ENCODE measurements at places on chromosomes 5 and 9.

GRCh38 chr5:139271201-139272027, 22.1 kb upstream of the MATR3 start:
- DNase-seq = no peak

- no peak for DNase-seq
Measured at GRCh38 chr5:173028811-173029327, 27.3 kb upstream of the CREBRF start.

GRCh38 chr9:81596679-81597418, 92.5 kb downstream of the TLE1 start:
- DNase-seq = no peak

DNA sequence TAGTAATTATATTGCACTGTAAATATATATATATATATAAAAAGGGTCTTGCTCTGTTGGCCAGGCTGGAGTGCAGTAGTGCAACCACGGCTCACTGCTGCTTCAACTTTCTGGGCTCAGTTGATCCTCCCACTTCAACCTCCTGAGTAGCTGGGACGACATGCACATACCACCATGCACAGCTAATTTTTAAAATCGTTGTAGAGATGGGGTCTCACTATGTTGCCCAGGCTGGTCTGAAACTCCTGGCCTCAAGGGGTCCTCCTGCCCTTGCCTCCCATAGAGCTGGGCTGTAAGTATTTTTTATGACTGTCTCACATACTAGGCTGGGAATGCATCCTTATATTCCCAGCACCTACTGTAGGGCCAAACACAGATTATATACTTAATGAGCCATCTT, 11.9 kb downstream of the PSMD5 start:
- DNase-seq = no peak

- no peak for DNase-seq
Measured at GRCh38 chr5:84374568-84374967, 10.1 kb downstream of the EDIL3 start.

- DNase-seq = no peak
Measured at GRCh38 chr5:35974570-35974969, 16.6 kb downstream of the UGT3A1 start.

- no peak for DNase-seq
Measured at GRCh38 chr9:135069558-135070197, 17.8 kb upstream of the OLFM1 start.

- DNase-seq = no peak
Measured at GRCh38 chr9:116627433-116627832, 59.7 kb upstream of the TRIM32 start.

GRCh38 chr5:134913795-134914194, 8.9 kb downstream of the PCBD2 start:
- no peak for DNase-seq

GRCh38 chr9:36214571-36214970, 23.9 kb downstream of the CLTA start:
- DNase-seq = no peak

DNA sequence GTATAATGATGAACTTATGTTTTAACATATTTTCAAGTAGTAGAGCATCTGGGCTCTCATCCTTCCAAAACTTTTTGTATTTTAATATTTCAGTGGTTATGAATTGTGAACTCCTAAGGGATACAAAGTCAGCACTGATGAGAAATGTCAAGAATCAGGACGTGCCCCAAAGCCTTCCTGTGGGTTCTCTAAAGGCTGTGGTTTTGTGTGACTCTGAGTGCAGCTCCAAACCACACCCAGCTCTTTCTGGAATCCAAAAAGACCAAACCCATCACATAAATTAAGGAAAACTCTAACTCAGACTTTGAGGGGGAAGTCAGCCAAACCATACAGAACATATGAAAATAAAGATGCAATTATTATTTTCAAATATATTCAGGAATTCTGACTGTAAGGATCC, 40.8 kb upstream of the SMU1 start:
- DNase-seq = no peak

DNA sequence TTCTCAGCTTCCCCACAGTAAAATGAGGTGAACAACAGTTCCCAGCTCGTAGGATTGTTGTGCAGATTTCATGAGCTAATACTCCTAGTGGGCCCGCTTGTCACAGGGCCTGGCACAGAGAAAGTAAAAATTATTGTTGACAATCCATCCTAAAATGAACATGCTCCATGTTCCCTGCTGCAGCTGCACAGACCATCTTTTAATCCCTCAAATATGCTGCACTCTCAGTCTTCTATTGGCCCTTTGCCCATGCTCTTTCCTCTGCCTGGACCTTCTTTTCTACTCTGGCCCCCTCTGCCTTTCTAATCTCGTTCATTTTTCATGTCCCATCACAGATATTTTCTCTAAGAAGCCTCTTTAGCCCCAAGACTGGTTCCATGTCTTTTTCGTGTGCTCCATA, 117.7 kb upstream of the NR3C1 start:
- no peak for DNase-seq

GRCh38 chr5:55823151-55823796, 27.9 kb upstream of the IL31RA start:
- no peak for DNase-seq

GRCh38 chr5:102850503-102850902, 95.4 kb downstream of the PAM start:
- DNase-seq = no peak

DNA sequence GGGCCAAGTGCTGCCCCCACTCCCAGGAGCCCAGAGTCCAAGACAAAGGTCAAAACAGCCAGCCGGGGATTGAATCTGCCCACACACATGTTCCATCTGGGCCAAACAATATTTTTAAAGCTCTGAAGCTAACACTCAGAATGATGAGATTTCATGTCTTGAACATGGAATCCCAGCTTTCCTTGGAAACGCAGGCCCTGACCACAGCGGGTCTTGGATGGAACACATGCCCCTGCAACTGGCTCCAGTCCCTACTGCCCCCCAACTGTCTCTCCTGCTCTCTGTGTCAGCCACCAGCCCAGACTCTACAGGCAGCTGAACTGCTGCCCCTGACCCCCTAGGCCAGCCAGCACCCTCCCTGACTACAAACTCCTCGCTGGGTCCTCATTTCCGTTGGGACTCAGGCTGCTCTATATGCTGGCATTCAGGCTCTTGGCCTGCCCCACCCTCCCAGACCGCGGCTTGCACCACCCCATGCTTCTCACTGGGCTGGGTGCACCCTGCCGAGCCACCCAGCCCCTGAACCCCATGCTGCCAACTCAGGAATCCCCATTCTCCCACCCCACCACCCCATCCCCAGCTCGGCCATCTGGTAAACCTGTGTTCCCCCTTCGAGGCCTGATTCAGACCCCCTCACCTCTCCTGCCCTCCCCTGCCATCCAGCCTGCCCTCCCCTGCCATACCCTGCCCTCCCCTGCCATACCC, 71.7 kb downstream of the ADAMTS2 start:
- no peak for DNase-seq

DNA sequence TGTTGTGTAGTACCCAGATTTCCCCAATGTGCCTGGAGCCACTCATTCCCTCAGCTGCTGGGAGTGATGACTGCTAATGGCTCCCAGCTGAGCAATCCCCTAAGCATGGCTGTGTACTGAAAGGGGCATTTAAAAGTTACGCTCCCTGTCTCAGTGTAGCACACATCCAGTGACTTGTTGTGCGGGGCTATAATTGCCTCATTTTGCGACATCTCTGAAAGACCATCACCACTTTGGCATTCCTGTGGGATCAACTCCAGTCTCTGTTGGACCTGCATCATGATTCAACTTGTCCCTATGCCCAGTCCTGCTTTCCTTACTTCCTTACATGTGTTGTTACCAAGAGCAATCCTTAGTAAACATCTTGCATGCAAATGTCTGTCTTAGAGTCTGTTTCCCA, 201.2 kb upstream of the MPDZ start:
- DNase-seq = no peak

- DNase-seq = no peak
Measured at GRCh38 chr5:127838661-127839060, 135.5 kb downstream of the CCDC192 start.

- no peak for DNase-seq
Measured at GRCh38 chr9:97773723-97774122, 76.6 kb upstream of the XPA start.
